Stimulated activated CD8-positive, alpha-beta memory T cell treated with anti-CD3 and anti-CD28 coated beads, Interleukin-7, amount 100 ng/mL, for 4 hours (primary cell): ENCODE measurements at places on chromosomes 7 and 10.

DNA sequence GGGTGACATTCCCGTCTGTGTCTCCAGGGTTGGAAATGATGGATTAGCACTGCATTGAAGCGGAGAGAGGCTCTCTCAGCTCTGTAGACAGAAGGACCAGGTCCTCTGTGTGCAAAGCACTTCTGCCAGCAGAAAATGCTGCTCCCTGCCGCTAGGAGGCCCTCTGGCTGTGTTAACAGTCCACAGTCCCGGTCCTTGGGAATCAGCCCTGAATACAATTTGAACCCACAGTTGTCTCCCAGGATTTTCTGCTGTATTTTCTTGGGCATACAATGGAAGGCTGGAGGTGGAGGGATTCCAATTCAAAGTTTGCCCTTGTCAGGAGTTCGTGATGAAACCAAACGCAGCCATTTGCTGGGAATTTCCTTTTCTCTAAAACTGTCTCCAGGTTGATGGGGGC lies 205.2 kb downstream of the GLRX3 start:
- DNase-seq = no peak

- no peak for DNase-seq
These were observed 11.3 kb downstream of the CPA2 start for GRCh38 chr7:130277763-130278643.

GRCh38 chr10:54772468-54773122 lies 28.4 kb downstream of the PCDH15 start:
- no peak for DNase-seq

DNA sequence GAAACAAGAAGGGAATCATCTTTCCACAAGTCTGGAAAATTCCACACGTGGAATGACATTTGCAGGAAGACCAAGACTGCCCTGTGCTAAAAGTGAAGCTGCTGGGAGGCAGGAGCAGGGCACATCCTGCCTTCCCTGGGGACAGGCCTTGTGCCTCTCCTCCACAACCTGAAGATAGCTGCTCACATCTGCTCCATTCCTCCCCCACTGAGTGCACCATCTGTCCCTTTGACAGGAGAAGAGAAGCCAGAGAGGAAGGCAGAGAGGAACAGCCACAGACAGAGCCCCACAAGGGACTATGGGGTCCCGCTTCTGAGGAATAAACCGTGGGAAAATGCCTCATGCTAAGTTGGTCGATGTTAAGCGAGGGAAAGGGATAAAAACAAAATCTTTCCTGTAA lies 15.9 kb upstream of the FAM171A1 start:
- DNase-seq = no peak

DNA sequence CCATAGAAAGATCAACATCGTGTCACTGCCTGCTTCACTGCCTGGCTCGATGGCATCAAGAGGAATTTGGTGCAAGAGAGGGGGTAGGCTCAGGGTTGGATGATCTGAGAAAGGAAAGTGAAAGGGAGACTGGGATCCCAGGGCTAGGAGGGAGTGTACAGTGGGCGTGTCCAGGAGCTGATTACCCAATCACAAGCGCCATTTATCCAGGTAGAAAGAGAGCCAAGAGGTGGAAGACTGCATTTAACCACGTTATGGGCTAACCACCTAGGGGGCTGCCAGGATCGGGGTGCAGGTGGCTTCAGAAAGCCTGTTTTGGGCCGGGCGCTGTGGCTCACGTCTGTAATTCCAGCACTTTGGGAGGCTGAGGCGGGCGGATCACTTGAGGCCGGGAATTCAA lies 10.3 kb downstream of the PODXL start:
- DNase-seq = no peak

DNA sequence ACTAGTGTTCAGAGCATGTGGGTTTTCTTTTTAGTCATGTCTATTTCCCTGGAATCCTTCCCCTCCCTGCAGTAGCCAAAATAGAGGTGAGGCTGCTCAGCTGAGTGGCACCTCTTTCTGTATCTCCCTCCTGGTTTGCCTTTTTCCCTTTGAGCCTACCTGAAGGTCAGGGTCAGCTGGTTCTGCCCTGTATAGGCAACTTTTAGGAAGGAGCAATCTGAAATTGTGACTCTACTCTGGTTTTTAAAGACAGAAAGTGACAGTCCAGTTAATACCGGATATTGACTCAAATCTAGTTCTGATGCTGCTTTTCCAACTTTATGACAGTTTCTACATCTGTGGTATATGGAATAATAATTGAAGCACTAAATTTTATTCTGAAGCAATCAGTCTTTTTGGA lies 26.0 kb downstream of the CCM2 start:
- DNase-seq = no peak

- DNase-seq = no peak
These were observed 142.9 kb downstream of the VIPR2 start for GRCh38 chr7:159001811-159002210.

DNA sequence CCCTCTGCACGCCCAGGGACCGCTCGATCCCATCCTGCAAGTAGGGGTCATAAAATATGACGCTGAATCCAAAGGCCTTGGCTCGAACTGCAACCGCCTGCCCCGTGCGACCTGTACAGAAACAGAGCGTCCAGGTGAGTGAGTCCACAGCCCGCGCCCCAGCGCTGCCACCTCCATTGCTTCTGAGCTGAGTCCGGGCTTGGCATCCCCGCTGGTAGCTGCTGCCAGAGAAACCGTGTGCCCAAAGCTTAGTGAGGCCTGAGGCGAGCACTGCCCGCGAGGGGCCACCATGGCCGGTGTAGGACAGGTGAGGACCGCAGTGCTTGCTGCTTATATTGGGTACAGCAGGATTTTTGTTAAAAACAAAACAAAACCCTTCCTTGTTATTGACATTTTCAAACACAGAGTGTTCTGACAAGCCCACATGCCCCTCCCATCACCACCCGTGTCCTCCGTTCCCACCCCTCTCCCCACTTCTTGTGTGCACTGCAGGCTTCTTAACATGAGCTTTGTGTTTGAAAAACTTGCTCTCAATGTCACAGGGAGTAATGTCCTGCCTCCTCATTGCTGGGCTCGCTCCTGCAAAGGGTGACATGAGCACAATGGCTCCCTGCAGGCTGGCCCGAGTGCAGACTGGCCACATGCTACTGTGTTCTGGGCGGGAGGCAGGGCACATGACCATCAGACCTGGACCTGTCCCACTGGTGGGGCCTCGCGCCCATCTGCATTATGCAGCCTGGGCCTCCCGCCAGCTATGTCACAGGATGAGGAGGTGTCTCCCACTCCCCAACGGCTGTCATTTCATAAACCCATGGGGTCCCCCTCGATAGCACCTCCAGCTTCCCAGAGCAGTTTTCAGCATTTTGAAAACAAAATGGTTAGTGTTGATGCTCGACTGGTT lies 52.9 kb downstream of the ZRANB1 start:
- no peak for DNase-seq

- DNase-seq = no peak
These were observed 470.7 kb downstream of the DNAJB6 start for GRCh38 chr7:157807510-157807909.
